HAP-1 (cell line): ENCODE measurements at places on chromosomes 2 and 18.

DNA sequence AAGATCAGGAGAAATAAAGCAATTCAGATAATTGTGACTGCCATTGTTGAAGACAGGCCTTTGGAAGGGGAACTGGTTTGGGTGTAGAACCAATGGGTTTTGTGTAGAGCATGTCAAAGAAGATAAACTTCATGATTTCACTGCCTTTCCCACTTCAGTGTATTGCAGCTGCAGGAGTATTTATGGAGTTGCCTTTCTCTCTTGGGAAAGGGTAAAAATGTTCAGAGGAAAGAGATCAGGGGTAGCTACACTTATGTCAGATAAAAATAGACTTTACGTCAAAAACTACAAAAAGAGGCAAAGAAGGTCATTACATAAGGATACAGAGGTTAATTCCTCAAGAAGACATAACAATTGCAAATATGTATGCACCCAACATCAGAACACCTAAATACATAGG is 249.4 kb downstream of the PLCL1 start:
- no peak for DNase-seq

DNA sequence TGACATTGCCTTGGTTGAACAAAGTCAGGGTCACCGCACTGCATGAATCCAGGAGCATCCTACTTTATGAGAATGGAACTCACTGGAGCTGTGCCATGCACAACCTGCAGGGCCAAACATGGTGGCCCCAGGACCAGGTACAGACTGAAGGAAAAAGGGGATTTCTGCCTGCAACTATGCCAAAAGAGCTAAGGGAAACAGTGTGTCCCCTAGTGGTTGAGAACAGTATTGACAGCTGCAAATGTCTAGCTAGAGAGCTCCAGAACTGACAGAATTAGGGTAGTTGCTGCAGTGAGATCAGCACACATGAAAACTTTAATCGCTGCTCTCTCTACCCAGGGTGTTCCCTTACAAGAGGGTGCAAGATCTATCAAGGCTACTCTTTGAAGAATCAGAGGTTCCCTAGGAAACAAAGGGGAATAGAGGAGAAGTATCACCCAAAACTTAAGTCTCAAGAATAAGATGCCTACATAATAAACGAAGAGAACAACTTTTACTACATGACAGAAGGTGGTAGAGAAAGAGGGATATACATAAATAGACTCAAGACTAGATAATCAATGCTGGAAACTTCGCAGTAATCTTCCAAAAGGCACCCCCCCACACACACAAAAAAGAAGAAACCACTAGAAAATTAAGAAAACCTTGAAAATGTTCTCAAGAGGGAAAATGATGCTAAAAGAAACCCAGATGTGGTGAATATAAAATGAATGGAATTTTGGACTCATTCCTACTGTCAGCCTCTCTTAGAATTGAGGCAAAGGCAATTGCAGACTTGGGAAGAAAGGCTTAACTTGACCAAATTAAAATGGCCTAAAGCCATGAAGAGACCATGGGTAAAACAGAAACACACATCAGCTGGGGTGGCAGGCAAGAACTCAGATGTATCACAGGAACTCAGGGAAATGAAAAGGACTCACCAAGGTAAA is 43.6 kb upstream of the IHH start:
- peak; percentile 52 for DNase-seq

- DNase-seq, result no peak
Observed at GRCh38 chr2:143802871-143803650, 673.8 kb downstream of the ARHGAP15 start.

GRCh38 chr2:13581471-13581870 is 864.7 kb downstream of the TRIB2 start:
- DNase-seq, result no peak

DNA sequence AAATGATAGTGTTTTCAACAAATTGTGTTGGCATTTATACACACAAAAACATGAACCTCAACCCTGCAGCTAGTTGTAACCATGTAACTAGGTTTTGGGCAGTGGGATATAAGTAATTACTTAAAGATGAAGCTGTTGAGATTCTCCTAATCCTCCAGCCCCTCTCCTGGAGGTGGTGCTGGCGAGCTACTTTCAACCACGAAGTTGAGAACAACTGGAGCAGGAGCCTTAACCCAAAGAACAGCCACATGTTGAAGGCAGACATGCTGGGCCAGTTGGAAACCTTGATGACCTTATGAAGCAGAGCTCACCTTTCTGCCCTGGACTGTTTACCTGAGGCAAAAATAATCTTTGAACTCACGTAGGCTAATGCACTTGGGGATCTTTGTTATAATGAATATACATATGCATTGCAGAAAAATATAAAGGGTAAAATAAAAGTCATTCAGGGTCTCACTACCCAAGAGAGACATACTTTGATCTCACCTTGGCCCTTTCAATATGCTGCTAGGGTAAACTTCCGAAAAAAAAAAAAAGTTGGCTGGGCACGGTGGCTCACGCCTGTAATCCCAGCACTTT is 89.6 kb upstream of the NPAS2 start:
- peak; percentile 36 for DNase-seq

DNA sequence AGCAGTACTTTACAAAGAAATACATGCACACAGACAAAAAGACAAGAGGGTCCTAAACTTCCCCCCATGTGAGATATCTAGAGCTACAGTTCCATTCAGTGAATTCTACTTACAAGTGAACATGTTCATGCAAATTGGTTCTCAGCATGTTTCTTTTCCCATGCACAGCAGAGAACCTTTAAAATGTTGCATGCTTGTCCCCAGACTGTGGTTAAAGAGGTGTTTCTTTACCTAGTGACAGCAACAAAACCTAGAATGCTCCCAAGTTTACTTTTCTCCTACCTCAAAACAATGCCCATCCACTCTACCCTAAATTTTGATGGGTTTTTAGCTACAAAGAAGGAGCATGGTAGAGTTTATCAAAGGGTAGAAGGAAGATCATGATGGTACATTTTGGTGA is 43.7 kb downstream of the FN1 start:
- no peak for DNase-seq
